NCI-H1417 (cell line): ENCODE measurements at places on chromosomes 1 and 21.

- no peak for DNase-seq
Measured at GRCh38 chr1:109280862-109281261, 2.1 kb downstream of the PSRC1 start.

DNA sequence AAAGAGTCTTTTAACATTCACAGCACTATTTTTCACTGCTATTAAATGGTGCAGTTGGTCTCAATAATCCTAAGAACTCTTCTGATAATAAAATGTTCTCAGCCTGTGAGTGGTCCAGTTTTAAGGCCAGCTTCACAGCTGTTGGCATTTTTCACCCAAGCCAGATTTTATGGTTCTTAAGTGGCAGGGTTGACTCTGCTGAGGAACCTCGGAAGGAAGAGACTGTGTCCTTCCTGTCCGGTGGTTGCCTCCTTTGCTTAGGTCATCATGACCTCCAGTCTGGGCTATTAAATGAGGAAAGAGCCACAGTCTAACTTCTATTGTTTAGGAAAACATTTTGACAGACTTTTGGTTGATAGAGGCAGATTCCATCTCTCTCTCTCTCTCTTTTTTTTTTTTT is 112.5 kb upstream of the SERBP1 start:
- no peak for DNase-seq

GRCh38 chr1:228277491-228278431 is 69.9 kb downstream of the OBSCN start:
- no peak for DNase-seq

GRCh38 chr1:89125240-89125912 is 538 bp downstream of the GBP2 start:
- DNase-seq, result no peak

DNA sequence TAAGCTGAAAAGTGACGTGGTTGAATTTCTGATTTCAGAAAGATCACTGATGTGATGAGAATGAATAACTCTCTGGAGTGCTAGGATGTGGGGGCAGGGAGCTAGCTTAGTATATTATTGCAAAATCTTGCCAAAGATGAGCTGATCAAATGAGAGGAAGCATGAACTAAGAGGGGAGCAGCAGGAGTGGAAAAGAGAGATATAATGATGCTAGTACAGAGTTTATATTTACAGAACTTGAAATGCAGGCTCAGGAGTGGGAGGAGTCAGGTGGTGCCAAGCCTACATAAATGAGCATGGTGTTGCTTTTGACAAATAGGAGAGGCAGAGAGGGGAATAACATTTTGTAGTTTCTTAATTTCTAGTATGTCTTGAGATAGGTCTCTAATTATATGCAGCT is 38.1 kb upstream of the NBL1 start:
- no peak for DNase-seq

DNA sequence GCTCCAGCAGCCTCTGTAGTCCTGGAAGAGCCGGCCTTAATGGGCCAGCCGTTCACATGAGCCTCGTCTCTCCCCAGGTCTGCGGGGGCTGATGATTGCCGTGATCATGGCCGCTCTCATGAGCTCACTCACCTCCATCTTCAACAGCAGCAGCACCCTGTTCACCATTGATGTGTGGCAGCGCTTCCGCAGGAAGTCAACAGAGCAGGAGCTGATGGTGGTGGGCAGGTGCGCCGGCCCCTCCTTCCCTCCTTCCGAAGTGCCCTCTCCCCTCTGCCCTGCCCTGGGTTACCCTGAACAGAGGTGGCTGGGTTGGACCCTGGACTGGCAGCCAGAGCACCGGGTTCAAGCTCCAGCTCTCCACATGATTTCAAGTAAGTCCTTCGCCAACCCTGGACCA is 13.1 kb downstream of the SLC5A9 start:
- no peak for DNase-seq

DNA sequence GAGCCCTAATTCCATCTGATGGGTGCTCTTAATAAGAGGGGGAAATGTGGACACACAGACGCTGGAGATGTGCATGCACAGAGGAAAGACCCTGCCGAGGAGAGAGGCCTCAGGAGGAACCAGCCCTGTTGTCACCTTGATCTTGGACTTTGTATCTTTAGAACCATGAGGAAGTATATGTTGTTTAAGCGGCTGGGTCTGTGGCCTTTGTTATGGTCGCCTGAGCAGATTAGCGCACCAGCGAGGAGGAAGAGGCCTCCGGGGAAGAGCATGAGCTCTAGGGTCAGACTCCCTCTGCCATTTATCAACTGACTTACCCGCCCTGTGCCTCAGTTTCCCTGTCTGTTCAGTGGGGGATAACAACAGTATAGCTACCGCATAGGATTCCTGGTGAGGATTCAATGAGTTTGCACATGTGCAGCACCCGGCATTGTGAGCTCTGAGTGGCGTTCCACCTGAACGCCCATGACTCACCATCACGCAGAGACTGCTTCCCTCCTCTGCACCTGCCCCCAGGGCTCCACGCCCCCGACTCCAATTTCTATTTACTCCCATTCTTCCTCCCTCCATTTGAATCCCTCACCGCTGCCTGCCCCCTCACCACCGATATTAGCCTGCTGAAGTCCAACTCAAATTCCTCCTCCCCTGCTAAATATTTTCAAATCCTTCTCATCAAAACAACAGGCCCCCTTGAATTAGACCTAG is 67.2 kb downstream of the ATP5PO start:
- DNase-seq, result peak; percentile 67

- no peak for DNase-seq
Measured at GRCh38 chr1:9078752-9079500, 9.5 kb upstream of the SLC2A5 start.
